ENCODE measurements at places on chromosomes 1 and 21.

DNA sequence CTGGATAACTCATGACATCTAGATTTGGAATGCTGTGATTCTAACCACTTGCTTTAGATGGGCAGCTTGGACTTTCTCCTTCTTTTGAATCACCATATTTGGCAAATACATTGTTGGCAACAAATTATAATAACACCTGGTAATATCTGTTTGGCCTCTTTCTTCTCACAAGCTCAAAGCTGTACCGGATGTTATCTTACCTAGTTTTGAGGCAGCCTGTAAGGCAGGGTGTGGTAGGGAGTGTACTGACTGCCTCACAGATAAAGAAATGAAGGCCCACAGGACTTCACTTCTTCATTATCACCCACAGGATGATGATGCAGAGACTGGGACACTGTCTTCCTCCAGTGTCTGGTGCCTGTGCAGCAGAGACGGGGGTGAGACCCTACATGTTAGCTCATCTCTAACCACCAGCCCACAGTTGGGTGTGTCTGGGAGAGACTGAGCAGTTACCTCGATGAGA, 28.5 kb downstream of the TUFT1 start:
- no peak for DNase-seq

DNA sequence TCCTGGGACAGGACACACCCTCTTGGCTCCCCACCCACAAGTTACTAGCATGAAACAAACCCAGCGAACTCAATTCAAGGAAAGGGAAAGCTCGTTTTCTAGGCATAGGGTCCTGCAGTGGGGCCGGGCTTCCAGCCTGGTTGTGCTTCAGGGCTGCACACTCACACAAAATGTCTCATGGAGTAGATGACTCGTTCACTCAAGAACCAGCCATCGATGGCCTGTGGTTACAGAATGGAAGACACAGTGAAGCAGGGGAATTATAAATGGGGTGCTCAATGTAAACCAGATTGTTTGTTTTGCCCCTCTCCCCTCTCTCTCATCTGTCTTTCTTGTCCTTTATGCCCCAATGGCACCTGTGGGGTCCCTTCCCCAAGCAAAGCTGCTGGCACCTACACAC, 56.0 kb upstream of the COX20 start:
- DNase-seq: peak; percentile 47

- peak; percentile 50 for DNase-seq
These were observed at the start of gene MCOLN3 for GRCh38 chr1:85048296-85049064. Gene MCOLN3, minus strand, starts transcription at chr1:85048500. Its CDS starts 3,140 bp downstream, at chr1:85045360.

- DNase-seq: peak; percentile 78
These were observed 99.5 kb downstream of the CASZ1 start for GRCh38 chr1:10696977-10697376.

Measured in ELR (cell line).